HTR-8/SVneo (cell line): ENCODE measurements at places on chromosomes 13 and 19.
A peak's percentile ranks its signal among the peaks of the same experiment; 100 is the strongest.

DNA sequence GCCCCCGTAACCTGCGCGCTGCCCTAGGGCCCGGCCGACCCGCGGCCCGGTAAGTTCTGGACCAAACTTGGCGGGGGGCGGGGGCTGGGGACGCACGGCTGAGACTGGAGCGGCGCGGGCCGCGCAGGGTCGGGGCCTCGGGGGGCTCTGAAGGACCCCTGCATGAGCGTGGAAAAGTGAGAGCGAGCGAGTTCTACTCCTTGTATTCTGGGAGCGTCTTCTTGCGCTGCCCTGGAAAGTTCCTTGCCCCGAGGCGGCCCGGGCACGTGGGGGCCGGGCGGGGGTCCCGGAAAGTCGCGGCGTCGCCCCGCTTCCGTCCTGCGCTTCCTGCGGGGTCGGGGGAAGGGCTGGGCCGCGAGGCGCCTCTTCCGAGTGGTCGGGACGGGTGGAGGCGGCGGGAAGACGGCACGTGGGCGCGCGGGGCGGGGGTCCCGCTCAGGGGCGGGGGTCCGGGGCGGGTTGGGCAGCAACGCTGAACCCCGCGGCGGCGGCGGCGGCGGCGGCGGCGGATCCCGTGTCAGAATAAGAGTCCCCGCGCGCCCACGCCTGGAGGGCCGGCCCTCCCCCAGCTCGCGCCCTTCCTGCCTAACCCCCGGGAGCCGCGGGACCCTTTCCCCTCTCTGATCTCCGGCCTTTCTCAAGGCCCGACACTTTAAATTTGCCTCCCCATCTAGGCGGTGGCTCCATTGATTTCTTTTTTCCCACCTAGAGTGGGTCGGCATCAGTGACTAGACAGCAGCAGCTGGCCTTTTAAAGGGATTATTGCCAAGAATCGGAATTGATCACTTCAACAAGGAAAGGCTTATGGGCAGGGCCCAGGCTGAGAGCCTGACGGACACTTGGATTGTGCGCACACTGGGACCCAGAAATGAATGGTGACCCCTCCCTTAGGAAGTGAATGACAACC lies 749 bp downstream of the GATAD2A start:
- DNase-seq, result peak; percentile 45

GRCh38 chr13:114038211-114038613 lies 64.3 kb upstream of the C13orf46 start:
- no peak for DNase-seq

- DNase-seq, result no peak
These were observed 17.4 kb downstream of the ZC3H4 start for GRCh38 chr19:47096100-47096704.

DNA sequence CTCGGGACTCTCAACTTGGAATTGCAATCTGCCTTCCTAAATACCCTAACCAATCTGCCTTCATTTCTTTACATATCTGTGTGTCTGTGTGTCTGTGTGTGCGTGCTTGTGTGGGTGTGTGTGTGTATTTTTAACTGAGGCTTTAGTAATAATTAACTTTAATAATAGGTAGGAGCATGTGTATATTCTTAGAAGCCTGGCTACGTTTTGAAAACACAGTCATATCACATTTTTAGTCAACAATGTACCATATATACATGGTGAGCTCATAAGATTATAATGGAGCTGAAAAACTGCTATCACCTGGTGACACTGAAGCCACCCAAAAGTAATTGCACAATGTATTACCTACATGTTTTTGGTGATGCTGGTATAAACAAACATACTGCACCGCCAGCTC lies 65.4 kb upstream of the ATXN8OS start:
- no peak for DNase-seq

DNA sequence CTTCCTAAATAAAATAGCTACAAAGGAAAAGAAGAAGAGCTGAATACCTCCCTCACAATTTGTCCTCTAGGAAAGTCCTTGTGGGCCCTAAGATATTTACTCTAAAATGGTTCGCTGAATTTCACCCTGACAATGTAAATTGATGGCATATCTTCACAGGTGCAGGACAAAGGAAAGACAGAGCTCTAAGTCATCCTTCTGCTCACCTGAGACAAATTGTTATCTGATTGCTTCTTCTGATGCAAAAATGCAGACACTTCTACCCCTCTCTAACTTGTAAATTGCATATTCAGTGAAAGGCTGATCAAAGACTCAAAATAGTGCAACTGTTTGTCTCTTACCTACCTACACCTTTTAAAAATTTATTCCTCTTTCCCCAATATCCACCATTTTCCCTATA lies 747.2 kb upstream of the PRR20A start:
- no peak for DNase-seq

DNA sequence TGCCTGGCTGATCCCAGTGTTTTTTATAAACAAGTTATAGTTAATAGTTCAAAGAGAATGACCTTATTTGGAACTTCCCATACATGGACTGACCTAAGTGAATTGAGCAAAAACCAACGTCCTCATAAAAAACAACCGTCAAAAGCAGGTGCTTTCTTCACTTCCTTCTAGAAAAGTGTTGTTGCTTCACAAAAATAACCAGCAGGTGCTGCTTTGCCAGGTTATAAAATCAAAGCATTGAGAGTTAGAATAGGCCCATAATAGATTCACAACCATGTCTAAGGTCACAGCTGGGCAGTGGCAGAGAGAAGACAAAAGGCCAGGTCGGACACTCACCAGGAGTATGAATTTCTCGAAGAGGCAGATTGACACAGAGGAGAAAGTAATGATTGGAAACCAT lies 9.5 kb downstream of the RUBCNL start:
- DNase-seq, result no peak

- DNase-seq, result no peak
These were observed 25.5 kb downstream of the TJP3 start for GRCh38 chr19:3733549-3734309.

DNA sequence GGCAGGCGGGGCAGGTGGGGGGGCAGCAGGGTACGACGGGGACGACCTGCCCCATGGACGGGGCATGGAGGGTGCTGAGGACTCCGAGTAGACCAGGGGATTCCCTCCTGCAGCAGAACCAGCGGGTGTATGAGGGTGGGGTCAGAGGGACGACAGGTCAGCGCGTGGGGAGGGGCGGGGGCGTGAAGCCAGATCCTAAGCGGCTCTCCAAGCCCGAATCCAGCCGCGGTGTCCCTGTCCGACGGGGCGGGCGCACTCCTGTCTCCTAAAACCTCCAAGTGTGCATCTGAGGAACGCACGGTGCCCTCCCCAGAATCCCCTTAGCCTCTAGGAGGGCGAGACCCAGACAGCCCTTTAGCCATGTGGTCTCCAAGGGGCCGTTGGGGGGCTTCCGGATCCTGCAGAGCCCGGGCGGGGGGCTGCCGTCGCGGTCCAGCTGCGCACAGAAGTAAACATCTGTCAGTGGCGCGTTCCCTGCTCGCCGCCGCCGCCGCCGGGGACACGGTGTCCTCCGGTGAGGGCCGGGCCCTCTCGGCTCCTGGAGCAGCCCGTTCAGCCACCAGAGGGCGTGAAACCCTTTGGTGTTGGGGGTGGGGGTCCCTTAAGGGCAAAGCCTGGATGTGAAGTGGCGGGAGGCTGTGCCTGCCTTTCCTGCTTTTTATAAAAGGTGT lies 730 bp downstream of the NRTN start:
- peak; percentile 60 for DNase-seq

DNA sequence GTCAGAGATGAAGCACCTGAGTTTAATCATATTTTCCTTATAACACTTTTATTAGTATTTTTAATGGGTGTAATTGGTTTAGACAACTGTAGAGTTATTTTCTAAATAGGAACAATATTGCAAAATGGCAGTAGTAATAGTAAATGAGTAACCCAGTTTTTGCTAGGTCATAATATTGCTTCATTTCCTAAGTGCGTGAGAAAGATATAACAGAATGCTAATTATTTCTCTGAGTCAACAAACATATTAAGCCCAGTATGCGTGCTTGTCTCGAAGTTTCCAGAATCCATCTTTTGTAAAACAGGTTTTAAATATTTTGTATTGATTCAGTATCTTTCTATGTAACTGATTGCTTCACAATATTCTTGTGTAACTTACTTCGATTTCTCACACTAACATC lies 315.3 kb downstream of the MYO16 start:
- DNase-seq, result no peak

- DNase-seq, result no peak
These were observed at the start of gene GARIN5B for GRCh38 chr19:55362990-55363716. TSS of gene GARIN5B (minus strand) at chr19:55363260. CDS start at chr19:55363066, 194 bp downstream.

DNA sequence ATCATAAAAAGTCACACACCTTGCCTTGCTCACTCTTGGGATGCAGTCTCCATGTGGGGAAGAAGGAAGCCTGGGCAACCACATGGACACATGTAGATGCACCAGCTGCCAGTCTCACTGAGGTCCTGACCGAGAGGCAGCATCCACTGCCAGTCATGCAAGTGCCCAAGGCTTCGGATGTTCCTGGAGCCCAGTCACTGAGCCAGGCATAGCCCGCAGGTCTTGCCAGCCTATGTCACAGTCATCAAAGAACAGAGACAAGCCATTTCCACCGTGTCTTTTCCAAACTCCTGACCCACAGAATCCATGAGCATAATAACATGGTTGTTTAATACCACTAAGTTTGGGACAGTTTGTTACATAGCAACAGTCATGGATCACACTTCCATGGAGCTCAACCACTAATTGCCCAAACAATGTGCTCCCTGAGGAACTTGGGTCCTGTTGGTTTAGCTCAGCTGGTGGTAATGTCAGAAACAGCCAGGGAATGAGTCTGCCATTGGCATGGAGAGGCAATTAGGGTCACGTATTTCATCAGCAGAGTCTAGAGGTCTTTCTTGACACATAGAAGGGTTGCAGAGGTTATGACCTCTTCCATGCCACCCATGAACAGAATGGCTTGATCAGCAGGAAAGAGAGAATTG lies 21.5 kb downstream of the STARD13 start:
- no peak for DNase-seq

DNA sequence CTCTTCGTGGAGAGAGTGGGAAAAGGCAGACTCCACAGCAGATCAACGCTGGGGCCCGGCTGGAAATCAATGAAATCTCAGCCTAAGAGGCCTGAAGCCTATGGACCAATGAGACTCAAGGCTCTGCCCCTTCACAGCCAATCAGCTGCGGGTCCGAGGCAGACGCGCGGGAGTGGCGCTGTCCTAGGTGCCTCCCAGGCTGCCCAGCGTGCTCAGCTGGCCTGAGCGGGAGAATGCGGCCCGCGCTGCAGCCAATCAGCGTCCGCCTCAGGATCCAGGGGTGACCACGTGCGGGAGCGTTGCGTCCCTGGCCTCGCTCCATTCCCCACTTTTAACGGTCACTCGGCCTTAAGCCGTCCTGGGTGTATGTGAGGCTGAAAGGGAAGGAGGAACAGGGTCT lies at the start of gene ZBTB32:
ZBTB32 (plus strand) TSS at position 341 of the 400 bp plus-strand sequence. CDS start 10,069 bp downstream, outside the sequence.
- no peak for DNase-seq

GRCh38 chr13:28002886-28003698 lies 14.6 kb upstream of the URAD start:
- DNase-seq, result no peak

- DNase-seq, result no peak
These were observed 29.7 kb downstream of the SIAH3 start for GRCh38 chr13:45821811-45822210.
